ENCODE measurements at places on chromosomes 1 and 21.

DNA sequence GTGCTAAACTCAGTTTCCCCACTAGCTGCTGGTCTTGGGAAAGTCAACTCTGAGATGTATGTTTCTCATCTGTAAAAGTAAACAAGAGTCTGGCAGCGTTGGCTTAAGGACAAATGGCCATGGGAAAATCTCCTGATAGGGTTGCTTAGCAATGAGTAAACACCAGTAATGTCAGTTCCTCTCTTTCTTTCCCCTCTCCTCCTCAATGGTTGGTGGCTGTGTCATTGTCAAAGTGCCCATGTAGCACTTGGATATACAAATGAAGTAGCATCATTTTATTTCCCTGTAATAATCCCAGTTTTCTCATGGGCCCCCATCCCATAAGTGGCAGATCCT, 2.2 kb upstream of the FYB2 start:
- DNase-seq, result no peak

GRCh38 chr1:219340796-219341195, 167.1 kb downstream of the LYPLAL1 start:
- no peak for DNase-seq

DNA sequence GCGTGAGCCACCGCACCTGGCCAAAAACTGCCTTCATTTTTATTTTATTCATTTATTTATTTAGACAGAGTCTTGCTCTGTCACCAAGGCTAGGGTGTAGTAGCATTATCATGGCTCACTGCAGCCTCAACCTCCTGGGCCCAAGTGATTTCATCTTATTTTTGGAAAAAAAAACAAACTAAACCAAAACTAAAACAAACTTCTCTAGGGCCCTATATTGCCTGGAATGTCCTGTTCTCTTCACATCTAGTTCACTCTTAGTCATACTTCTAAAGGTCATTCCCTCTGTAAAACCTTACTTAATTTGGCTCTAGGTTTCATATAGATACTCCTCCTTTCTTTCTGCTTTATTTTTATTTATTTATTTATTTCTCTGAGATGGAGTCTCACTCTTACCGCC, 15.6 kb downstream of the RPS27 start:
- DNase-seq, result no peak

- DNase-seq, result no peak
Measured at GRCh38 chr21:35238119-35238518, 189.0 kb upstream of the RUNX1 start.

- DNase-seq, result no peak
Measured at GRCh38 chr21:44509539-44509938, 30.5 kb downstream of the KRTAP10-1 start.

- peak; percentile 72 for DNase-seq
Measured at GRCh38 chr1:205480349-205480985, 24.0 kb upstream of the CDK18 start.

GRCh38 chr21:42461881-42462877, 33.8 kb downstream of the RSPH1 start:
- no peak for DNase-seq

DNA sequence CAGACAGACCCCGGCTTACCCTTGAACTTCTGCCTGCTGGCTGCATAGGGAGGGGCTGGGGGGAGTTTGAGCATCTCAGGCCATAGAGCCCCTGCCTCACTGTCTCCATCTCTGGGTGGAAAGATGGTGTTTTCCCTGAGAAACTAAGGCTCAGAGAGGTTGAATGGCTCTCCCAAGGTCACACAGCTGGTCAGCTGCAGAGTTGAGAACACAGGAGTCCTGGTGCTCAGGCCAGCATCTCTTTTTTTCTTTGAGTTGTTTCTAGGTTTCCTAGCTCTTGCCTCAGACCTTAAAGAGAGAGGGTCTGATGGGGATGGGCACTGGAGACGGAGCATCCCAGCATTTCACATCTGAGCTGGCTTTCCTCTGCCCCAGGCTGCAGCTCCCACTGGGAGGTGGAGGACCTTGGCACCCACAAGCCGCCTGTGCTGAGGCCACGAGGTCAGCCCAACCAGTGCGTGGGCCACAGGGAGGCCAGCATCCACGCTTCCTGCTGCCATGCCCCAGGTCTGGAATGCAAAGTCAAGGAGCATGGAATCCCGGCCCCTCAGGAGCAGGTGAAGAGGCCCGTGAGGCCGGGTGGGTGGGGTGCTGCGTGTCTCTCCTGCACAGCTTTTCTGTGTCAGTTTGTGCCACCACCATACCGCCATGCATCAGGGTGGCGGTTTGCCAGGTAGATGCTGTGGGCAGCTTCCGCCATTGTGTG, 21.8 kb downstream of the PCSK9 start:
- DNase-seq, result no peak

DNA sequence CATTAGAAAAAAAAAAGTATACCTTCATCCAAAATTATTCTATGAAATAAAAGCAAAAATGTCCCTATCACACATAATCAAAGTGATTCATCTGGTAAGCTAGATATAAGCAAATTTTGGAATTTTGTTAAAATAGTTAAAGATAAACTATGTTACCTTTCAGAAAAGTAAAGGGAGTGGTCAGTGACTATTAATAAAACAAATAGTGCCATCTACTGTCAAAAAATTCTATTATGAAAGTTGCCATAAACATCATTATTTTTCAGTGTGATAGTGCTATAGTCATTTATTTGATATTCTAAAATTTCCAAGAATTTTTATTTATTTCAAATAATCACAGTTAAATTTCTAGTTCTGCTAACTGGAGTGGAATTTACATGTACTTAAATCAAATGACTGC, 803.7 kb downstream of the KCNT2 start:
- DNase-seq, result no peak

DNA sequence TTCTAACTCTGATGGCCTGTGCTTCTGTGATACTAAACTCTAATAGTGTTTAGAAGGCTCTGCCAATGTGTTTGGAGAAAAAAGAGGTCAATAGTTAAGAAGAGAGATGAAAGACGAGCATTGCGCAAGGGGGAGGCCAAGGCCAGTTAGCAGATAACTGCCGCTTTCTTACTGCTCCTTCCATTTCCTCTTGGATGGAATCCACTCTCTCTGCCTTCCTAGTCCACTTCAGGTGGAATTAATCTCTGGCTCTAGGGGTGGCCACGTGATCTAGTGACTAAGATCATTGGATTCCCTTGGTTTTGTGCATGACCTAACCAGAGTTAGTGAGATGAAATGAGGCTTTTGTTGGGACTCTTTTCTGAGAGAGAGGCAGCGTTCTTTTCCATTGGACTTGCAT, 148.3 kb downstream of the ACTL8 start:
- no peak for DNase-seq

DNA sequence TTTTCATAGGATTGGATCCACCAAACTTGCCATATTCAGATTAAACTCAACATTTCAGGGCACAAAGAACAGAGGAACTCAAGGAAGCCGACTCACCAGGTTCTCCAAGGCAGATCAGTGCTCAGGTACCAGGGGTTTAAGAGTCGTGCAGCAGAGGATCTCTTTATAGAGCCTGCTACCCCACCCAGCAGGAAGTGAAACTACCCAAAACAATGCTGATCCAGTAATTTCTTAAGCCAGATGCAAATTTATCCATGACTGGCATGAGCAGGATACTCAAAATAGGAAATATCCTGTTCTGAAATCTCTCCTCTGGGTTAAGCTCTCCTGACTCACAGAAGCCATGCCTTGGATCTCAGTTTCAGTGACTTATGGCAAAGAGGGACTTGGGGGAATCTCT, at the start of gene SPRR2A:
TSS of gene SPRR2A (minus strand) at position 138 of the 400 bp plus-strand sequence. CDS start 777 bp downstream, outside the sequence.
- no peak for DNase-seq
